ENCODE measurements at places on chromosomes 13 and 19.

GRCh38 chr13:56412856-56413255 is 727.9 kb upstream of the PRR20A start:
- DNase-seq = no peak

- no peak for DNase-seq
Measured at GRCh38 chr19:23255700-23256099, 5.5 kb upstream of the ZNF724 start.

- DNase-seq = no peak
Measured at GRCh38 chr13:51562011-51562671, 22.1 kb upstream of the WDFY2 start.

DNA sequence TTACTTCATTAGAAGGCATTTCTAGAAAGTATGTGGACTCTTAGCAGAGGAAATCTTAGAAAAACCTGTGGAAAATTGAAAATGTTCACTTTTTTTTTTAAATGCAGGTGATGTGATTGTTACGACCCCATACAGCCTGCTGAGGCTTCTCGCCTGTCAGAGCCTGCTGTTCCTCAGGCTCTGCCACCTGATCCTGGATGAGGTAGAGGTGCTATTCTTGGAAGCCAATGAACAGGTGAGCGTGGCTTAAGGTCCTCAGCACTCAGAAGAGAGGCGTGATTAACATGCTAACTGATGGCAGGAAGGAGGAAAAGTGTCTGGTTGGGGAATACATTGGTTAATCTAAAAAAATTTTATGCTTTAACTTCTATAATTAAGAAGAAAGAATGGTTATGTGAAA is 71.4 kb downstream of the SLC7A9 start:
- no peak for DNase-seq

- no peak for DNase-seq
Measured at GRCh38 chr13:104837756-104838155, 1697.7 kb downstream of the EFNB2 start.

- DNase-seq = peak; percentile 83
Measured at GRCh38 chr13:43783820-43784219, 3.0 kb downstream of the ENOX1 start.

GRCh38 chr19:42074513-42075363 is 1.2 kb upstream of the ZNF574 start:
- peak; percentile 53 for DNase-seq

DNA sequence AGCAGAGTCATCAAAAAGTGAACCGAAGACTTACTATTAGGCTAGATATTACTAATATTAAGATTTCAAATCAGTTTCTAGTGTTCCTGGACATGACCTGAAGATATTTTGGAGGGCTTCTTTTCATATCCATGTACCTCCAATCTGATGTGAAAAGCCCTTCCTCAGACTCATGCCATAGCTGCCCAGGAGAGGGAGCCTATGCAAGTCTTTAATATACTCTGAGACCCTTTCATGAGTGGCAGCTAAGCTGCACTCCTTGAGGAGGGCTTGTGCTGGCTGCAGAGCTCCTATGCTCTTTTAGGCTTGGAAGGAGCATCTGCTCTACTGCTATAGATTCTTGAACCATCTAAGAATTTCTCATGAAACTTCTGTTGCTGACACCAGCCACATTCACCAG is 715.3 kb downstream of the OLFM4 start:
- DNase-seq = peak; percentile 3

DNA sequence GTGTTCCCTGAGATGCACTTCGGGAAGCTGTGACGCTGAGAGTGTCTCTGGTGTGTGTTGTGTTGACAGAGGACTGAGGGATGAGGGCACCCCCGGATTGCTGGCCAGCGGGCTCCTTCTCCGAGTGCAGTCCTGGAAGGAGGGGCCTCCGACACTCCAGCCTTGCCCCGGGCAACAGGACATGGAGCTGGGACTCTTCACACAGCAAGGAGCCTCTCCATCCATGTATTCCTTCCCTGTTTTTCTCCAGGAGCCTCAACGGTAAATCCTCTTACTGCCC is 61.3 kb downstream of the SOX1 start:
- DNase-seq = no peak

DNA sequence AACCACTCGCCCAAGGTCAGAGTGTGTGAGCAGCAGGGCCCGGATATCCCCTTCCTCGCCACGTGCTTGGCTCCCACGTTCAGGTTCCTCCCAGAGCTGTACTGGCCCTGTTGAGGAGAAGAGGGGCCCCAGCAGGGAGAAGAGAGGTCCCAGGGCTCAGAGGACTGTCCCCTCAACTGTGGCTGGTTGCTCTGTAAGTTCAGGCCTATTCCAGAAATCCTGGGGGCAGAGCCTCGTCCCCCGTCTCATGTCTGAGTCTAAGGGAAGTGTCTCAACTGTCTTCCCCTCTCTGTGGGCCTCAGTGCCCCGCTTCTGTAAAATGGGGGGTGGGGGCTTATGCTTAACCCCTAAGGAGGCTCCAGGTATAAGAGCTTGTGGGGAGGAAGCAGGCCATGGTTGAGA is 3.9 kb downstream of the PPP5C start:
- DNase-seq = no peak

DNA sequence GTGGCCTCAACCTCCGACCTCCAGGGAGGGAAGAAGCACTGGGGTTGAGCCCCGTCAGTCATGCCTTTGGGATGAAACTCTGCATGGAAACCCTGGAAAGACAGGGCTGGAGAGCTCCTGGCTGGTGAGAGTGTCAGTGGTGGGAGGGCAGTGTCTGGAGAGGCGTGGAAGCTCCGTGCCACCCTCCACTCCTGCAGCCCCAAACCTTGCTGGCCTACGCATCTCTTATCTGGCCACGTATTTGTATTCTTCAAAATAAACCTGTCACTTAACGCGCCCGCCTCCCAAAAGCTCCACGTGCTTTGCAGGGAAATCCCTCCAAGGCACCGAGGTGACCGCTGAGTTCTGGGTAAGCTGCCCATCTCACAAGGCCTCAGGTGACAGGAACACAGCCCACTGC is 84.3 kb downstream of the TEX29 start:
- DNase-seq = no peak

GRCh38 chr19:53045536-53045935 is 996 bp downstream of the ERVV-2 start:
- peak; percentile 11 for DNase-seq

DNA sequence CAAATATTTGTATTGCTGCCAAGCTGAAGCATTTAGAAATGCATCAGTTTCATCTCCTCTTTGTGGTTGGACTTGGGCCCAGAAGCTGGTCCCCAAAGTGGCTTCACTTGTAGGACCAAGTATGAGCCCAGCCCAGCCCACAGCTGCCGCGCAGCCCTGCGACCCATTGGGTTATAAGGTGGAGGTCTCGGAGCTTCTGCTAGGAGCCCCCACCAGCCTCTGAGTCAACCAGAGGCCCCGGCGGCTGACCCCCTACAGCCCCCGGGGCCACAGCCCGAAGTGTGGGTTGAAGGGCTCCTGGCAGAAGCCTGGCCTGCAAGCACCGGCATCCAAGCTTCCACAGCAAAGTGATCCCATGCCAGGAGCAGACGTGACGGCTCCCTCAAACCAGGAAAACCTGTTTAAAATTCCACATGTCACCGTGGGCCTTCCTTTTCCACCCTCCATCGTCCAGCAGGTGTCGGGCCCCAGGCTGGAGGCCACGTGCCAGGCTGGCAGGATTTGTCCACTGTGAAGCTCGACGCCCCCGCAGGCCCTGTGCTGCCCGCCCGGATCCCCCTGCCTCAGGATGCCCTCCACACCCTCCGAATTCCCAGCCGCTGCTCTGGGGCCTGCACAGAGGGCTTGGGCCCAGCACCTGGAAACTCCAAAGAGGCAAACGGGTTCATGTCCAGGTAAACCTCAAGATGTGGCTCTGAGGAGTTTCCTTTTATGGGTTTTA is 54.7 kb downstream of the C13orf46 start:
- DNase-seq = no peak

GRCh38 chr19:18418483-18419194 is 559 bp upstream of the SSBP4 start:
- DNase-seq = peak; percentile 78

- DNase-seq = no peak
Measured at GRCh38 chr13:51881296-51881695, 19.5 kb downstream of the CCDC70 start.

DNA sequence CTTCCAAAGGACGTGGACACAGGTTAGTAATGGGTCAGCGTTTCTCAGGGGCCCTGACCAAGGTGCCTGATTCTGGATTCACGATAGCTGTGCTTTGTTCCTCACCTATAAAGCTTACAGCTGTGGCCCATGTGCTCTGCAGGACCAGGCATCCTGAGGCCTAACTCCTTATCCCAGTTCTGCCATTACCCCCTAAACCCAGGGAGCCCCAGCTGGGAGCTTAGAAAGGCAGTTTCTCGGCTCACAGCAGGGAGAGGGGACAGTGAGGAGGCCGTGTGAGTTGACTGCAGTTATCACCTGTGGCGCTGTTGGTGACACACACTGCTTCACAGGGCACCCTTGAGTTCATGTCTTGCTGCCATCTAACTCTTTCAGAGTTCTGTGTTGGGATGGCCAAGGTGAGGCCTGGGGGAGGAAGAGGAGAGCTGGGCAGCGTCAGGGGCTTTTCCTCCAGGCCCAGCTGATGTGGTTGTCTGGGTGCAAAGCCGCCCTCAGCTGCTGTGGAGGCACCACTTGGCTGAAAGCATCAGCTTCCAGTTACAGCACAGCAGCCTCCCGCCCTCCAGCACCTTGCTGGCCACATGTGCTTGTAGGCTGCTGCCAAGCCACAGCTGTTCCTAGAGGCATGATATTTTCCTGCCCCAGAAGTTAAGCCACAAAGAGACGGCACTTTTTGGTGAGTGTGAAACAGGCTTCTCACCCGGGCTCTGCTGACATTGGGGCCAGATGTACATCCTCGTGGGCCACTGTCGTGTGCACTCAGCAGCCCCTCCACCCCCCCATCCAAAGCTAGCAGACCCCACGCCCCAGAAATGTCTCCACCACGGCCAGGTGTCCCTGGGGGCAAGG is 99.6 kb upstream of the MCF2L start:
- DNase-seq = no peak

- peak; percentile 10 for DNase-seq
Measured at GRCh38 chr13:83515268-83516015, 366.8 kb downstream of the SLITRK1 start.

- DNase-seq = peak; percentile 50
Measured at GRCh38 chr19:11378319-11379189, 4.1 kb downstream of the SWSAP1 start.

DNA sequence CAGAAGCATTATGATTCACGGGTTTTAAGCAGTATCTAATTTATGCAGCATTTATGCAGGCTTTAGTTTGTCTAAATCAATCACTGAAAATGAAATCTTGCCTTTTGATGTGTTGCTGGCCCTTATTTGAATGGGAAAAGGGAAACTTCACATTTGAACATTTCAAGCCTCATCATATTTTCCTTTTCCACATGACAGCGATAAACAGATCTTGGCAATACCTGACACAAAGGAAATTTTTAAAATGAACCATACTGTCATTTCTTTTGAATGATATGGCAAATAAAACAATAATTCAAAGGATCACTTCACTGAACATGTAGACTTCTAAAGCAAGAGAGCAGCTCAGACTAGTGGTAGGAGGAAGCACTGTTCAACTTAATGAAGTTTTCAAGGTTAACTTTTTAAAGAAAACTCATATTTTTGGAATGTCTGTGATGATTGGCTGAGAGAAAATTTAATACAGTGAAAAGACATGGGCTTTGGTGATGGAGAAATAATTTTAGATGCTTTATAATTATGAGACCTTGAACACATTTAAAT is 198.1 kb downstream of the OXGR1 start:
- no peak for DNase-seq

Measured in NCI-H69 (cell line).